ENCODE measurements at places on chromosomes 12 and 14.

- peak; percentile 27 for DNase-seq
Observed at GRCh38 chr14:99430491-99430890, 50.2 kb downstream of the SETD3 start.

DNA sequence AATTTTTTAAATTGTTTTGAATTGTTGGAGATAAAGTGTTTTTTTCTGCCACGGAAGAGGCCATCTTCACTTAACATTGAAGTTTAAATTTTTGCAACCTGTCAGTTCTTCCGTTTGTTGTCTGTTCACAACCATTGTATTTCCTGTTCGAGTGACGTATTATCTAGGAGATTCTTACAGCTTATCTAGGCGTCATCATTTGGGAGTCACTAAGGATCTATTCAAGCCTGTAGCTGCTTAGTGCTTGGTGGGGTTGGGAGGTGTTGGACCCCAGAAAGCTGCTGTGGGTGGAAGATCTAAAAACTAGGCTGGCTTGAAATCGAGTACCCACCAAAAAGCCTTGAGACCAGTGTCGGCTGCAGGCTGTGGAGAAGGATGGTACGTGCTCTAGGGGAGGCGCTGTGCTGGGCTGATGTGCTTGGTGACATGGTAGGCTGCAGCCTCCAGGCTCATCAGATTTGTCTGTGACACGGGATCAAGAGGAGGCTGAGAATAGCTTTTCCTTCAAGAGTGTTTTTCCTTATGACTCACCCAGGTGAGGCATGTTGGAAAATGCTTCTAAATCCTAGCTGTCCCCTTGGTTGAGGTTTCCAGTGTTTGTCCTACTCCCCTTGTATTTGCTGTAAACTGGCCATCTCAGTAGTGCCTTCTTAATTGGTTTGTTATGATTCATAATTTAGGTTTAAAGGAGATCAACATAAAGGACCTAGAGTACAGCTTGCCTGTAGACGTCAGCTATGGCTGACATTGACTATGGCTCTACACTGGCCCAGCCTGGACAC lies 57.8 kb downstream of the ATG14 start:
- DNase-seq = no peak

DNA sequence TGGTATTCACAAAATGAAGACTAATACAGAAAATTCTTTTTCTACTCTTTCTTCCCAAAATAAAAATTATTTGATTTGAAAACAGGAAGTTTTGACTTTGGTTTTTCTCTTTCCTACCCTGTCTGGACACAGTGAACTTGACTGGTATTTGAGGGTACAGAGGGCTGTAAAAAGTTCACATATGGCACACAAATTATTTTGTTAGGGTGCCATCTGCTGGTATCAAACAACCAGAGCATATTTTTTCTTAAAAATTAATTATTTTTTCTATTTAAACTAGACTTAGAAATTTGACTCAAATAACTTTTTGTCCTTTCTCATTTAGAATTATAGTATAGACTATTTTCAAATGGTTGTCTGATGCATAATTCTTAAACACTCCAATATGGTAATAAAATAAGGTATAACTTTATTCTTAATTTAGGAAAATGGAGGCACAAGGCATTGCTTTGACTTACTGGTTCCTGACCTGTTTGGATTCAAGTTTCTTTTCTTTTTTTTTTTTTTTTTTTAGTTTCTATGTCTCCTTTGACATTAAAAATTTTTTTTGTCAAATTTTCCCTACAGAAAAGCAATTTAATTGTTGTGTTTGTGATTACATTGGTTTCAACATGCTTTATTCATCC lies 390.6 kb downstream of the PRKD1 start:
- DNase-seq = peak; percentile 5

- no peak for DNase-seq
Observed at GRCh38 chr12:57049890-57050289, at the start of gene MYO1A. TSS of gene MYO1A (minus strand) at chr12:57050129. CDS start at chr12:57048323, 1,806 bp downstream.

- DNase-seq = no peak
Observed at GRCh38 chr14:64714432-64715025, 10.3 kb downstream of the PLEKHG3 start.

- no peak for DNase-seq
Observed at GRCh38 chr14:59664741-59665140, 88.1 kb upstream of the CCDC175 start.

- DNase-seq = no peak
Observed at GRCh38 chr12:13247596-13247995, 51.1 kb downstream of the EMP1 start.

DNA sequence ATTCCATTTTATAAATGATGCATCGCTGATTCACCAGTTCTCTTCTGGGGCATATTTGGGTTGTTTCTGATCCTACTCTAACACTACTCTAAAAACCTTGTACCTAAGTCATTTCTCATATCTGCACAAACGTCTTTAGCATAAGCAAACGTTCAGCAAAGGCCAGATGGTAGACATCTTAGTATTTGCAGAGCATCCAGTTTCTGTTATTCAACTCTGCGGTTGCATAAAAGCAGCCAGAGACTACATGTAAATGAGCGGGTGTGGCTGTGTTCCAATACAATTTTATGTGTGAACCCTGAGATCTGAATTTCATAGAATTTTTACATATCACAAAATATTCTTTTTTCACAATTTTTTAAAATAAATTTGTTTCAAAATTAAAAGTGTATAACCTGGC lies 22.8 kb upstream of the MMP17 start:
- DNase-seq = no peak

- DNase-seq = no peak
Observed at GRCh38 chr12:40727774-40728483, 35.7 kb downstream of the CNTN1 start.

- DNase-seq = no peak
Observed at GRCh38 chr12:127170226-127171180, 1096.5 kb upstream of the TMEM132C start.

DNA sequence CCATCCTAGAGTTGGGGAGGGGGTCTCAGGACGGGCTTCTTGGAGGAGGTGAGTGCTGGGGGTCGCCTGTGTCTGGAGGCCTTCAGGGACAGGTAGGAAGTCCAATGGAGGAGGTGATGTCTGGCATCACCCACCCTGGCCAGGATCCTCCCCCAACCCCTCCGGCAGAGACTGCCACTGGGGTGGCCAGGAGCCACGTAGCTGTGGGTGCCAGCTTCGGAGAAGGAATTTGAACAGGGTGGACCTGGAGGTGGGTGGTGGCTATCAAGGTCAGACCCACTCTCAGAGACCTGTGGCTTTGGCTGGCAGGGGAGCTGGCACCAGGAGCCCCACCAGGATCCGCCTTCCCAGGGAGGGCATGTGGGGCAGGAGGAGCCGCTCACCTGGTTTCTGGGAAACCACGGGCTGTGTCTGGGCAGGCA lies 9.1 kb downstream of the CEP170B start:
- DNase-seq = no peak

DNA sequence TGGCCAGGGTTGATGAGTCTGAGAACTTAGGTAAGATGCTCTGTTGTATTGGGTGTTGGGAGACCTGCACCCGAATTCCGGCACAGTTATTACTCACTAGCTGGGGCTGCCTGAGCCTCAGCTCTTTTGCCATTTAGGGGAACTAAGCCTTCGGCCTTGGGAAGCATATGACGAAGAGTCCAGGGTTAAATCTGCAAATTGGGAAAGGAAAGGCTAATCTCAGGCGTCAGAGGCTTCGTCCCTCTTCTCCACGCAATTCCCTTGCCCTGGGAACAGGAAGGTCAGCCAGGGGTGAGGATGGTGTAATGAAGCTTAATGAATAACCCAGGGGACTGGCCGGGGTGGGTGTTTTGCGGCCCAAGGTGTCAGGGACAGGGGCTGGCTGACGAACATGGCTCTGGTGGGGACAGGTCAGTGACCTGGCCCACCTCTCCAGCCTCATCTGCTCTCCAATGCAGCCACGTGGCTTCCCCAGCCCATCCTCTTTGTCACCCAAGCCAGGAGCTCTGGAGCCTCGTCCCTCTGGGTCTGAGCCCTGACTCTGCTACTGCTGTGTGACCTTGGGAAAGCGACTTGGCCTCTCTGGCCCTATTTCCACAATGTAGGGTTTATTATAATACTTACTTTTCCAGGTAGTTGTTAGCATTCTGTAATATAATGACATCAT lies 3.8 kb upstream of the SDSL start:
- DNase-seq = no peak

GRCh38 chr12:97168804-97169203 lies 261.7 kb downstream of the NEDD1 start:
- no peak for DNase-seq

DNA sequence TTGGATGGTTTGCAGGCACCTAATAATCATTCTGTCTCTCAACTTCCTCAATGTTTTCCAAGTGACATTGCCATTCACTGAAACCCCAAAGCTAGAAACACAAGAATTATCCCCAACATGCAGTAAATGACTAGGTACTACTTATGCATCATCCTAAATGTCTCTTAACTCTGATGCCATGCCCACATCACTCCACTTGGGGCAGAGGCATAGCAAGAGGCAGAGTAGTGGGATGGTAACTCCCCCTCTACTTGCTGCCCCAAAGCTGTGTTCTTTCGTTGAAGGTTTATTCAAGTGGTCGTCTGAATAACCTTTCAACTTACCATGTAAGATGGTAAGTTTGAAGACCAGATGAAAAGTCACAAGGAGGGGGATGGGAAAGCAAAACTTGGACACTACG lies 77.9 kb upstream of the SOX5 start:
- DNase-seq = no peak

DNA sequence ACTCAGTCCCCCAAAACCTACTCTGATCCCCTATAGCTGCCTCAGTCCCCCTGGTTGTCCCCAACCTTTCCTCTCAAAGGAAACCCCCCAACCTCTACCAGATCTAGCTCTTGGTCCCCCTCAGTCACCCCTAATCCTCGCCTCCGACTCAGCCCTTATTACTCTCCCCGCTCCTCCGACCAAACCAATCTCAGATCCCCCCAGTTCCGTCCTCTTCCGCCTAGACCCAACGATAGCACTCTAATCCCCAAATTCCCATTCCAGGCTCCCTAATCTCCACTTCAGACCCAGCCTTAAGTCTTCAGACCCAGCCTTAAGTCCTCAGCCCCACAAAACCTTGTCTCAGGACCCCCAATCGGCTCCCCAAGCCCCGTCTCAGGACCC lies 612 bp downstream of the VPS37B start:
- no peak for DNase-seq

GRCh38 chr14:106062502-106063272 lies 536.3 kb downstream of the TMEM121 start:
- DNase-seq = peak; percentile 92

- no peak for DNase-seq
Observed at GRCh38 chr14:93940437-93940836, 13.3 kb downstream of the FAM181A start.

- no peak for DNase-seq
Observed at GRCh38 chr14:30357791-30358190, 201.2 kb upstream of the G2E3 start.

- no peak for DNase-seq
Observed at GRCh38 chr14:33682760-33683159, 268.1 kb downstream of the EGLN3 start.

DNA sequence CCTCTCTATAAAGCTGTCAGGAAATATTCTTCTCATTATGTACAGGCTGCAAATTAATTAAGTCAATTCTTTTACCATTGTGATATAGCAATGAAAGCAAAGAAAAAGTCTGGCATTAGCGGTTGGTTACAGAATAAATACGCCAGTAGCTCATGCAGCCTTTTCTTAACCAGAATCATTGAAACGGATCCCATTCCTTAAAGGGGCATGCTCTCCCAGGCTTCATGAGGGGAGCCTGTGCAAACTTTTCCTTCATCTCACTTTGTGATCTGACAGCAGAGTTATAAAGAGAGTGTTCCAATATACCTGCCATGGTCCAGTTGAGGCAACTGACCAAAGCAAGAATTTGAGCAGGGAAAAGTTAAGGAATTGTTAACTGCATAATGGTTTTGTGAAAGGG lies 337.7 kb downstream of the EMP1 start:
- DNase-seq = no peak

- DNase-seq = no peak
Observed at GRCh38 chr12:40215982-40216381, 8.8 kb upstream of the LRRK2 start.

DNA sequence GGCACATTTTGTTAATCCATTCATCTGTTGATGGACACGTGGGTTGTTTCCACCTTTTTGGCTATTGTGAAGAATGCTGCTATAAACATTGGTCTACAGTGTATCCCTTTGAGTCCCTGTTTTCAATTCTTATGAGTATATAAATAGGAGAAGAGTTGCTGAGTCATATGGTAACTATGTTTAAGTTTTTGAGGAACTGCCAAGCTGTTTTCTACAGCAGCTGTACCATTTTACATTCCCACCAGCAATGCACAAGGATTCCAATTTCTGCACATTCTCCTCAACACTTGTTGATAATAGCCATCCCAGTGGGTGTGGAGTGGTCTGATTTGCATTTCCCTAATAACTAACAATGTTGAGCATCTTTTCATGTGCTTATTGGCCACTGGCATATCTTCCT lies 6.9 kb upstream of the SVOP start:
- DNase-seq = no peak

DNA sequence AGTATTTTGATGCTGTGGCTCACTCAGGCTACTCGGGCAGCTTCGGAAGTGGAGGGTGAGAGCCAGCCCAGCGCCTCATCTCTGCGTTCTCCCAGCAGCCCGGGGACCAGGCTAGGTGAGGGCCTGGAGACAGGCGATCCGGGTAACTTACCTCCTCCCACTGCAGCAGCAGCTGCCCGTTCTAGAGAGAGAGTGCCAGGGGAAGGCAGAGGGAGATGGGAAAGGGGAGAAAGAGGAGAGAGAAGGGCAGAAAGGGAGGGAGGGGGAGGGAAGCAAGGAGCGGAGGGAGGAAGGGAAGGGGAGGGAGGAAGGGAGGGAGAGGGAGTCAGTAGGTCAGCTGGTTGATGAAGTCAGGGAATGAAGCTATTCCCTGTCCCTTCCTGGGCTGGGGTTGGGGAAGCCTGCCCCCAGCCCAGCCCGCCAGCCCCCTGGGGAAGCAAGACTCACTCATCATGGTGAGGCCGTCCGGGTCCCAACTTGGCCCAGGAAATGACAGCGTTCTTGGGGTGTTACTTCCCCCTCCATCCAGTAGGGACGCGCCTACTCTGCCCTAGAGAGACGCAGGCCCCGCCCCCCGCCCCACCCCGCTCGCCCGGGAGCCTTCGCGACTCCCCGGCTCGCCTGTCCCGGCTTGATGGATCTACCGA lies at the start of gene IFI27L2:
IFI27L2 (minus strand) TSS at position 494 of the 647 bp plus-strand sequence; CDS start at position 454, 40 bp downstream.
- peak; percentile 78 for DNase-seq

GRCh38 chr12:62916632-62917425 lies 18.1 kb downstream of the PPM1H start:
- DNase-seq = no peak

- DNase-seq = no peak
Observed at GRCh38 chr12:16261944-16262475, 15.5 kb downstream of the SLC15A5 start.

GRCh38 chr12:66242311-66242710 lies 53.3 kb downstream of the IRAK3 start:
- no peak for DNase-seq

Data from common myeloid progenitor, CD34-positive (primary cell).